ENCODE measurements at places on chromosomes 7 and 10.

DNA sequence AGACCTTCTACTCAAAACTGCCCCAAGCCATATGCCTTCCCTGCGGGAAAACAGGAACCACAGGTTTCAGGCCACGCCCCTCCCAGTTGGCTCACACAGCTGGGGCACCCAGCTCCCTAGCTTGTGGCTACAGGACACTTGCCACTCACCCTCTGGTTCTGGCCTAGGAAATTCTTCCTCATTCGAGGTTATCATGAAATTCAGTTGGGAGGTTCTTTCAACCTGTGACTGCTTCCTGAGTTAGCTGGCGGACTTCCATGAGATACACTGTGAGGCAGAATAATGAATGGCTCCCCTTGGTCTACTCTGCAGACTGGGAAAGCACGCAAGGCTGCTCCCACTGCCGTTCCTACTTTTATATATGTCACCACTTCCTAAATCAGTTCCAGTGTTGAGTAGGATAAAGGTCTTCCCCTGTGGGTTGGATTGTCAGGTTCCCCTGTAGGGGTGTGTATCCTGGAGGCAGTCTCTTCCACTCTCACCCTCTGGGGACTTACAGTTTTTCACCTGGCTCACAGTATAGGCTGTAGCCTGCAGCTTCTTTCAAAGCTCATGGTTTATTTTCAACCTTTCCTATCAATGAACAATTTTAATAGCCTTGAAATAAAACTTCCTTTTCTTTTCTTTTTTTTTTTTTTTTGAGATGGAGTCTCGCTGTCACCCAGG is 37.0 kb downstream of the GPR22 start:
- DNase-seq = peak; percentile 74

DNA sequence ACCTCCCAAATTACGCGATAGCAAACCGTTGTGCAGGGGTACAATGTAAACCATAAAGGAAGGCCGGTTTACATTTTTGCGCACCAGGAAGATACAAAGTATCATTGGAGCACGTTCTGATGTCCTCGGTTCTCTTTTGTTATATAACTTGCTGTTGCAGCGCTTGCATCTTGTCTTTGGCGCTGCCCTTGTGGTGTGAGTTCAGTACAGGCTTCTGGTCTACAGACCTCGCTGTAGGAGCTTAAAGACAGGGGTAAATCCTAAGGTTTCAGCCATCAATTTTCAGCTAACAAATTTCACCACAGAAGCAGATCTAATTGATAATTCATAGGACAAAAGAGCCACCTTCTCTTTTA is 1.5 kb upstream of the MKX start:
- DNase-seq = peak; percentile 22

DNA sequence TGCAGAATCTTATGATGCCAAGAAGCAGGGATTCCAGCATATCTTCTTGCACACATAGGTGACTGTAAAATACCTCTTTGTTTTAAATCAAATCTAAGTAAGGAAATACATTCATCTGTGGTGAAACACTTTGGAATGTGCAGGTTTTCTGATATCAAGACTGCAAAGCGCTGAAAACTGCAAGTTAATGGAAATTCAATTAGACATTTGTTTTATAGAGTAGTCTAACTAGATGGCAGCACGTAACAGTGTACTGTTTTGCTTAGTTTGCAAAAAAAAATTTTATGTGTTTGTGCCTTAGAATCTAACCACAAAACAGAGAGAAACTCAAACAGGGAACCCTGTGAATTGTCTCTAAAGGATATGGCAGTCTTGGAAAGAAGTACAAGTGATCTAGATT is 259.2 kb downstream of the HDAC9 start:
- no peak for DNase-seq

DNA sequence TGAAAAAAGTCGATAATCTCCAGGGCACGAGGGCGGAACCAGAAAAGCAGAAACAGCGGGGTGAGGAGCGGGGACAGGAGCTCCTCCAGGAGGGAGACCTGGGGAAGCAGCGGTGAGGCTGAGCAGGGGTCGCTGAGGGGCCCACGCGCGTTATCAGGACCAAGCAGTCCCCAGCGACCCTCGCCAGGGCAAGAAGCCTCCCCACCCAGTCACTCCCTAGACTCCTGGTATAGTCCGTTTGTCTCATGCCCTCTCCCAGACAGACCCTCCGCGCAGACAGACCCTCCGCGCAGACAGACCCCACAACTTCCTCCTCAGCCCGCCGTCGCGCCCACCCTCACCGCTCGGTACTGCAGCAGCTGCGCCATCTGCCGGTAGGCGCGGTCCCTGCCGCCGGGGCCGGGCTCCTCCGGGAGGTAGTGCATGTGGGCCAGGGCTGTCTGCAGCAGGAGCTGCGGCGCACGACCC is 6.3 kb downstream of the ATG9B start:
- DNase-seq = peak; percentile 95

DNA sequence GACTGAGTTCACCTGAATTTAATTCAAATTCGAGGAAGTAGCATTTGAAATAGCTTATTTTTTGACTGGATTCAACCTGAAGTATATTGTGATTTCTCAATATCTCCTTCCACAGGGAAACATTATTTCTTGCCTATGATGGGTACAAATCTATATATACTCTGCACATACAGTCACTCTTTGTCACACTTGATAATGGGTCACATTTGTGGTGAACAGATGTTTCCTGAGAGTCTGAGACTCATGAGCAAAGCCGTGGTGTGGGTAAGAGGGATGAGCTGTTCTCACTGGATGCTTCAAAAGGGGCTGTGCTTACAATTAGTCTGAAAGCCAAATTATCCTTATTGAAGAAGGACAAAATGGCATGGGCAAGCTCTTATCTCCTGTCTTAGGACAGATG is 18.0 kb upstream of the TBXAS1 start:
- DNase-seq = no peak

DNA sequence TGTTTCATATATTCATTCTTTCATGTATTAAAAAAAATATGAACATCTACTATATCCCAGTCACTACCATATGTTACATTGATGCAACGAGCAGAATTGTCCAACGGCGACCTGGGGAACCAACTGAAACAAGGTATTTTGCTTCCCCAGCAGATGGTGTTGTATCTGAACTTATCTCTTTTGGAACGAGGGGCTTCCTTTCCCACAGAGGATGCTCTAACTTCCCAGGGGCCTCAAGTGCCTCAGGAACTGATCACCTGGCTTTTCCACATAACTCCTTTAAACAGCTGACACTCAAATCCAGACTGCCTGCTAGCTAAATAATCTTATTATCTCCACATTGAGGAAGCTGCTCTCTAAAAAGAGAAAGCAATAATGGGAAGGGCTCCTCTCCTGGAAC is 259.3 kb downstream of the HTR7 start:
- DNase-seq = no peak

- peak; percentile 85 for DNase-seq
Observed at GRCh38 chr7:100894860-100895700, 608 bp downstream of the ACHE start.

DNA sequence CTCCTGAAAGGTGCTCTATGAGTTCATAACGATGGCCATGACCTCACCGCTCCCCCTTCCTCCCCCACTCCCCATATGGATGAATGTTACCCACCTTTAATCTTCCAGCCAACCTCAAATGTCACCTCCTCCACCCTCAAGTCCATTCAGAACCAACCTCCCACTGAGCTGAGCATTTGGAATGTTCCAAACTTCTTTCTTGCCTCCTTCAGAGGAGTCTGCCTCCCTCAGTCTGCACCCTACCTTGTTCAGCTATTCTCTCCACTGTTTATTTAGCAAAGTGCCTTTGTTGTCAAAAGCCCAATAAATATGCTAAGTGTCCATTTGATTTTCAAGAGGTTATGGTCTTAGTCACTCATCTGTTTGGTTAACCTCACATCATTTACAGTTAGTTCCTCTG is 22.9 kb upstream of the MTPAP start:
- DNase-seq = no peak

DNA sequence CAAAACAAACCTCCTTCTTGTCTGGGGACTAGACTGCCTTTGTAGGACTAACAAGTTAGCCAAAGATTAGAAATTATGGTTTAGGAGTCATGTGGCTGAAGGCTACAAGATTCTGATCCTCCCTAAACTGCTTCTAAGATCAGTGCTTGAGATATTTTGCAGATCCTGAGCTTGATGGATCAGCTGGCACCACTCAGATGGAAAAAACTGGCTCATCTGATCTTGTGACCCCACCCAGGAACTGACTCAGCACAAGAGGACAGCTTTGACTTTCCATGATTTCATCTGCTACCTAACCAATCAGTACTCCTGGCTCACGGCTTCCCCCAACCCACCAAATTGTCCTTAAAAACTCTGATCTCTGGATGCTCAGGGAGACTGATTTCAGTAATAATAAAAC is 271.5 kb upstream of the TAC1 start:
- DNase-seq = no peak

DNA sequence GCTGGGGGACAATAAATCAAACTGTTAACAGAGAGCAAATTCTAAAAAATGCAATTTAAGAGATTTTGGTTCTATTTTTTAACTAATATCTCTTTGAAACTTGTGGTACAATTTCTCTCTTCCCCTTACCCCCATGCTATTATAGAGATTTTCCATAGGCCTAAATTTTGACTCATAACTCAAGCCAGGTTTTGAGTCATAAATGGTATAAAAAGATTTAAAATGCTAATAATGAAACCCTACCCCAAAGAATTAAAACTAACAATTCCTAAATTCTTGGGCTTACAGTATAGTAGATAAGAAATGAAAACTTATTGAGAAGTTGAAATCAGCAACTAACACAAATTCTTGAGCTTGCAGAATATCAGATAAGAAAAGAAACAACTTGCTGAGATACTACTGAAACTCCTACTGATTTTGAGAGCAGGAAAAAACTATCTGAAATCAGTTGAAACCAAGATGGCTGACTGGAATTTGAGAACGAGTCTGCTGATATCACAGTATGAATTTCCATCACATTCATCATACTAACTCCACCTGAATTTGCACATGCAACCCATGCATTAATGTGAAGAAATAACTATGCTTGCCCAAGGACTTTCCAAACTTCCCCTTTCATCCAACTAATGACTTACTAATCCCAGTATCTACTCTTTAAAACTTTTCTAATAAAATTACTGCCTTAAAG is 36.3 kb downstream of the POT1 start:
- DNase-seq = no peak

DNA sequence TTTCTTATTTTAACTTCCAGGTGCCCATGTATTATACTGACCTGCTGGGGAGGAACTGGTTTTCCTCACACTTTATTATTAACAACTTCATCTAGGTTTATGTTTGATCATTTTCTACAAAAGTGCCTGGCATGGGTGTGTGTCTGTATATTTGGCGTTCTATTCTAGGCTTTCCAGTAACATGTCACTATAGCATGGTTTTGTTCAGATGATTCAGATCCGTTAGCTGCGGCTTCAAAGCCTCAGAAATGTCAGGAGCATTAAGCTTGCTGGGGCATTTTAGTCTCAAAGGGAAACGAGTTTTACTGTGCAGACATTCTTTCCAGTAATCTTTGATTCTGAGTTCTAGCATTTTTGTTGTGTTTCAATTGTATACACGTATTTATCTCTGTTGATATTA is 2.3 kb downstream of the INPP5A start:
- DNase-seq = no peak

- no peak for DNase-seq
Observed at GRCh38 chr10:87500646-87501048, 4.0 kb upstream of the MINPP1 start.

DNA sequence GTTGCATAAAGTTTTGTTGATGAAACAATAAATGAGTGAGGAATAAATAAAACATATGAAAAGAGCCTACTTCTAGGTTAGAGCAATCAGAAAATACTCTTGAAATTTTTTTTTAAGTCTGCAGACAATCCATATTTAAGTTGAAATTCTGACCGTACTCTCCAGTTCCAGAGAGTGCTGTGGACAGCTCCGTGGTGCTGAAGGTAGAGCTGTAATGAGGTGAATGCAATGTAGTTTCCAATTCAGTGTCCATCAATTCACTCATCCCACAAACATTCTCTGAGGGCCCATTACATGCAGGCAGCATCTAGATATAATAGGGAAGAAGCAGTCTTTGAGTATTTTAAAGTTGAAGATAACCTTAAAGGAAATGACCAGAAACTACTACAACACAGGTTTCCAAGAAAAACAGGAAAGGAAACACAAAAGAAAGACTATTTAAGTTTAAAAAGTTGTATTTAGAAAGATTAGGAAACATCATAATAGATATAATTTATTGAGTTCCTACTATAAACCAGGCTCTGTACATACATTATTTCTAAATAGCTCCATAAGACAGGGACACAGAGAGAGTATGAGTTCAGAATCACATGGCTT is 44.0 kb upstream of the CRTAC1 start:
- DNase-seq = no peak

DNA sequence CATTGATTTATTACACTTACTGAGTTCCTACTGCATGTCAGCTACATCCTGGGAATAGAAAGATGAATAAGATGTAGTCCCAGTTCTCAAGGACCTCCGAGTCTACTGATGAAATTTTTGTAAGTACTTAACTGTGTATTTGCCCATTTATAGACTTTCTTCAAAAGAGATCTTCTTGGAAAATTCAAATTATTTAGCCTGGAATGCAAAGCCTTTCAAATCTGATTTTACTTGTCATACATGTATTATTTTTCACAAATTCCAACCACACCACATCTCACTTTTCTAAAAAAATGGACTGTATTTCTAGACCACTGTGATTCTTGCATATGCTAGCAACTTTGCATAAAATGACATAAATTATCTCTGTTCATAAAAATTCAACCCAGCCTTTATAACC is 581.3 kb downstream of the ATRNL1 start:
- DNase-seq = no peak

GRCh38 chr10:16828114-16828568 is 10.9 kb upstream of the RSU1 start:
- DNase-seq = peak; percentile 66
